Cerebellar nuclear complex (tissue), 1 donor: ENCODE measurements at places on chromosomes 12 and 14.

- DNase-seq: no peak
Observed at GRCh38 chr14:64069634-64070359, 217.0 kb downstream of the SYNE2 start.

- no peak for DNase-seq
Observed at GRCh38 chr12:96368233-96368632, 32.0 kb downstream of the CDK17 start.

- DNase-seq: no peak
Observed at GRCh38 chr12:31645924-31646323, 13.6 kb upstream of the ETFBKMT start.

DNA sequence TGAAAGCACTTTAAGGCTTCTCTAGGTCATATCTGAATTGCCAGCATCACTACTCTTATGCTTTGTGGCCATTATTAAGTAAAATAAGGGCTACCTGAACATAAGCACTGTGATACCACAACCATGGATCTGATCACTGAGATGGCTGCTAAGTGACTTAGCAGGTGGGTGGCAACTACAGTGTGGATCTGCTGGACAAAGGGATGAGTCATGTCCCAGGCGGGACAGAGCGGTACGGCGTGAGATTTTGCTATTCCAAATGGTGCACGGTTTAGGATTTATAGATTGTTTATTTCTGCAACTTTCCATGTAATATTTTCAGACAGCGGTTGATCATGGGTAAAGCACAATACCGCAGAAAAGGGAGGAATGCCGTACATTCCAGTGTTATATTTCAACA lies 39.4 kb downstream of the MLXIP start:
- no peak for DNase-seq

DNA sequence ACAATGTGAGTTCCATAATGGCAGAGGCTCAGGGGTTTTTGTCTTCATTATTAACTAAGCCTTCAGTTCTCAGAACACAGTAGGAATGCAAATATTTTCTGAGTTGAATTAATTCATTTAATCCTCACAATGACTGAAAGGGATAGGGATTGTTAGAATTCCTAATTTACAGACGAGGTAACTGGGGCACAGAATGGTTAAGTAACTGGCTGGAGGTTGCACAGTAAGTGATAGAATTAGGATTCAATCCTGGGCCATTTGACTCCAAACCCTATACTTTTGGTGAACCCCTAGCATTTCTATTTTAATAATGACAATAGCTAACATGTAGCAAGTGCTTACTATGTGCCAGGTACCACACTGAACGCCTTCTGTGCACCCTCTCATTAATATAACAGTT lies 163.1 kb downstream of the PPM1H start:
- no peak for DNase-seq

DNA sequence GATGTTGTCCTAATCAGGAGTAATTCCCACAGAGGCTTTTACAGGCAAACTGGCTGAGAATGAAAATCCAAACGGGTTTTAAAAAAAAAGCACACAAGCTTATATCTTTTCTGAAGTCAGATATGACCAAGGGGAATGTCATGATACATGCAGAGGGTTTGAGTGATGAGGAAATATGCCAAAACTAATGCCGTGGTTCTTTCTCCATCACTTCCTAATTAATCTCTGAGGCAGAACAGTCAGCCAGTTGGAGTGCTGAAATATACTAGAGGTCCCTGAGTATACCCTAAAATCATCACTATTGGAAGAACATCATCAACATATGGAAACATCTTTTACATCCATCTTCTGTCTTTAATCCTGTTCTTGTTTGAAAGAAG lies 160.8 kb upstream of the FAR2 start:
- DNase-seq: no peak

- peak; percentile 93 for DNase-seq
Observed at GRCh38 chr12:95336387-95337067, 118.9 kb downstream of the VEZT start.
